ENCODE measurements at places on chromosomes 16 and 17. TPM values are rescaled to one million over a fixed set of nuclear protein-coding genes. Genes with fewer than 3 reads are reported as not detected.
A peak's percentile ranks its signal among the peaks of the same experiment; 100 is the strongest.

Gene TNFRSF13B
- not detected for polyA plus RNA-seq

DNA sequence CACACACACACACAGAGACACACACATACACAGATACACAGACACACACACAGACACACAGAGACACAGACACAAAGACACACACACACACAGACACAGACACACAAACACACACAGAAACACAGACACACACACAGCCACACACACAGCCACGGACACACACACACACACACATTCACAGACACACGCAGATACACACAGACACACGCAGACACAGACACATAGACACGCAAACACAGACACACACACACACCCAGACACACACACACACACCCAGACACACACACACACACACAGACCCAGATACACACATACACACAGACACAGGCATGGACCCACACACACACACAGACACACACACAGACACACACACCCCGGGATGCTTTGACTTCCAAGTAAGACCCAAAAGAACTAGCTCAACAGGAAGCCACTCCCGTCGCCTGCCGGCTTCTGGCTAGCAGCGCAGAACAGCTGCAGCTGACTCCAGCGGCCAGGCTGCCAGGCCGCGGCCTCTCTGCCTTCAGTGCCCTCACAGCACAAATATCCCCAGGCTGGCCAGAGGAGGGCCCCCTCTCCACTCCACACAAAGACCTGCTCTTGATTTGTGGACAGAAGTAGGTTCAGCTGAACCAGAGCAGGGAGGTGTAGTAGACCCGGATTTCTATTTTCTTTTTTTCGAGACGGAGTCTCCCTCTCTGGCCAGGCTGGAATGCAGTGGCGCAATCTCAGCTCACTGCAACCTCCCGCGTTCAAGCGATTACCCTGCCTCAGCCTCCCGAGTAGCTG lies 6.0 kb upstream of the CHRNE start:
- DNase-seq = peak; percentile 78

DNA sequence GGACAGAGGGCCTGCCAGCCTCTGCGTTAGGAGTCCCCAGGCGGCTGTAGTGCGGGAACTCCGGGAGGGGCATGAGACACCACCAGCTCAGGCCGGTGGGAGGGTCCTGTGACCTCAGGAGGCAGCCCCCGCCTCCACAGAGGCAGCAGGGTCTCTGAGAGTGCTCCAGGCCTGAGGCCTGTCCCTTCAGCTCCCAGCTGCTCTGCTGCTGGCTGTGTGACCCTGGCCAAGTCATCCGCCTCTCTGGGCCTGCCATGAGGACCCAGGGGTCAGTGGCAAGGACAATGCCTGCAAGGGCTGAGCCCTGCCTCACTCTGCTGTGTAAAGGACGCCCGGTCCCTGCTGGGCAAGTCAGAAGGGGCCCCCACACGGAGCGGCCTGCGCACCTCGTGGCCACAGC lies 27.1 kb upstream of the ZFPM1 start:
- DNase-seq = no peak

DNA sequence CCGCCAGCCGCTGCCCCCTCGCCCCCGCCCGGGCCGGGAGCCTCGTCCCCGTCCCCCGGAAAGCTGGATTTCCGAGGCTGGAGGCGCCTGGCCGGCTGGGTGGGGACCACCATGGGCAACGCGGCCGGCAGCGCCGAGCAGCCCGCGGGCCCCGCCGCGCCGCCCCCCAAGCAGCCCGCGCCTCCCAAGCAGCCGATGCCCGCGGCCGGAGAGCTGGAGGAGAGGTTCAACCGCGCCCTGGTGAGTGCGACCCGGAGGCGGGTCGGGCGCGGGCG lies 266 bp downstream of the FMNL1 start:
- DNase-seq = no peak

DNA sequence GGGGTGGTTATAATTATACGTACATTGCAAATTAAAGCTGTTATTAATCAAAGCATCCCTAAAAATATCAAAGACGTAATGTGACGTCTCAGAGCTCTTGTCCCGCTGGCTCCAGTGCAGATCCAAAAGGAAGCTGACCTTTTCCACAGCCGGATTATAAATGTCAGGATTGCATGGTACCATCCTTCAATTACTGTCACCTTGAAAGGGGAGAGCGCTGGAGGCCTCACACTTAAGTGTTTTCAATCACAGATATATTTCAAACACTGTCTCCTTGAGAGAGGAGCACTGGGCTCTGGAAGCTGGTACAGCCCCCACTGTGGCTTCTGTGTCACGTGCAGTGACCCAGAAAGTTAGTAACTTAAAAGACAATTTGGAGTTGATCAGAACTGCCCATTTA lies 94.2 kb downstream of the AIPL1 start:
- DNase-seq = no peak

Gene RTN4RL1
- polyA plus RNA-seq = 0.69 TPM

Gene PRR15L
- polyA plus RNA-seq = 26.7 TPM

Gene SLC12A3
- polyA plus RNA-seq = 52.5 TPM

- DNase-seq = no peak
Measured at GRCh38 chr16:75445298-75445697, 12.0 kb upstream of the CFDP1 start.

DNA sequence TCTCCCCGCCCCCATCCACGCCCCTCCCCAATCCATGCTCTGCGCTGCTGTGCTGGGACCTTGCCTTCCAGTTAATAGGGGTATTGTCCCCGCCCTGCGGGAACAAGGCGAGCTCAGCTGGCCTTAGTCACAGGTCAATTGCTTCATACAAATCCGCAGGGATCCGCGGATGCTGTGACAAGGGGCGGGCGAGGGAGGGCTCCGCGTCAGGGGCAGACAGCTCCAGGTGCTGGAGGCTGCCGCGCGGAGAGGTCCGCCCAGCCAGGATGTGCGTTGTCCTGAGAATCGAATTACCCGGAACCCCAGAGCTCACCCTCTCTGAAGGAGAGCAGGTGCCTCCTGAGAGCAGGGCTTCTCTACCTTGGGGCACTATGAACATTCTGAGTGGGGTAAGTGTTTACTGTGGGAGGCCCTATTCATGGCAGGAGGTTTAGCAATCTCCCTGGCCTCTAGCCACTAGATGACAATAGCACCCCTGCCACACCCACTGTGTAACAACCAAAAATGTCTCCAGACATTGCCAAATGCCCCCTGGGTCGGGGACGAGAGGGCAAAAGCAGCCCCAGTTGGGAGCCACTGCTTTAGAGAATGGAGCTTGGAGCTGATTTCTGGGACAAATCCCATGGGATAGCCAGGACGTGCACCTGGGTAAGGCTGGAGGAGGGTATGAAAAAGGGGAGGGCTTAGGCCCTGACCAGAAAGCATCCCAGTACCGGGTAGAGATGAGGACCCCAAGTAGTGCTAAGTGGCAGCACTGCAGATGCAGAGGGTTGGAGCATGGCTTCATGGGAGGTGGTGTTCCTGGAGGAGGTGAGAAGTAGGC lies 138.2 kb downstream of the CYLD start:
- no peak for DNase-seq

Gene EFNB3
- polyA plus RNA-seq = 25.6 TPM

Gene KRT12
- 0.28 TPM for polyA plus RNA-seq

Gene MT1A
- polyA plus RNA-seq = not detected

DNA sequence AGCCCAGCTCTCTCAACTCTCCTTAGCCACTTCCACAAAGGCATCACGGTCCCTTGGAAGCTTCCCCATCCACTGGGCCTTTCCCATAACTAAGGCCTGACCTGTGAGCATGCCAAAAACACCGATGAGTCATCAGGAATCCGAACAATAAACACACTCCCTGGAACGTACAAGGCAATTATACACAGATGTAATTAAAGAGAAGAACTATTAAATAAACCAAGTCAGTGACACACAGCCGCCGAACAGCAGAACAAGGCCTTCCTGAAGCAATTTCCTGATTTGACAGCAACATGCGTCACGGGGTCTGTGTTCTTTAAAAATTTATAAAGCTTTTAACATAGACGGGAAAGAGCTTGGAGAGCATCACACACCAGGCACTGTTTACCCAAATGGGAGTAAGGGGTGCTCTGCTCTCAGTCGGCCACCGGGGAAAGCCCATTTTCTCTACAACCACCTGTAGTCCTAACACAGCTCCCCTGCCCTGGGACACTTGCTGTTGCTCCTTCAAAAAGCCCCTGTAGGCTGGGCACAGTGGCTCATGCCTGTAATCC lies 29.4 kb downstream of the COG7 start:
- DNase-seq = no peak
